ENCODE measurements at places on chromosomes 13 and 19.

GRCh38 chr13:98325724-98326123 lies 148.7 kb upstream of the RNF113B start:
- no peak for DNase-seq

DNA sequence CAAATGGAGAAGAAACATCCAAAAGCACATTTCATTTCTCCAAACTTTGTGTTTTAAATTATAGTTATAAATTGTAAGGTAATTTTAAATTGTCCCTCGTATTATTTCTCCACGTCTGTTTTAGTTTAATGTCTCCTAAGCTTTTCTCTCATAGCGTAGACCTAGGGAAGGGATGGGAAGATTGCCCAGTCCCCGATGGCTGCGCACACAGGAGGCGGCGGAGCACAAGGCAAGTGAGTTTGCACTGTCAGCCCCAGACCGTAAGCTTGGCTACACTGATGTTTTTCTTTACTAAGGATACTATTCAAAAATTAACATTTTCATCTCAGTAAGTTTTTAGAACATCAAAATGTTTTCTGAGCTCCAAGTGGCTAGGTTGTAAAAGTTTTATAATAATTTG lies 72.3 kb downstream of the GPR12 start:
- no peak for DNase-seq

DNA sequence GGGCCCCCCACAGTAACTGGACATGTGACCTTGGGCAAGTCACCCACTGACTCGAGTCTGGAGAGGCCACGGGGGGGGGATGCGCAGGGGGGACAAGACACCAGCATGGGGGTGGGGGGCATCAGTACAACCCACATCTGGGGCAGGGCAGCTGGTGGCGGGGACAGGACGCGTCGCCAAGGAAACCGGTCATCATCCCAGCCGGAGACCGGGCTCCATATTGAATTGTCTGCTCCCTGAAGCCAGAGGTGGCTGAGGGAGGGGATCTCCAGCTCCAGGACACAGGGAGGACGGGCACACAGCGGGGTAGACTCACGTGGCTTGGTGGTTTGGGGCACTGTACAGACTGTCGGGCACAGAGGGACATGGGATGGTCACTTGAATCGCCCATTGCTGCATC lies 11.4 kb downstream of the ONECUT3 start:
- DNase-seq, result no peak

DNA sequence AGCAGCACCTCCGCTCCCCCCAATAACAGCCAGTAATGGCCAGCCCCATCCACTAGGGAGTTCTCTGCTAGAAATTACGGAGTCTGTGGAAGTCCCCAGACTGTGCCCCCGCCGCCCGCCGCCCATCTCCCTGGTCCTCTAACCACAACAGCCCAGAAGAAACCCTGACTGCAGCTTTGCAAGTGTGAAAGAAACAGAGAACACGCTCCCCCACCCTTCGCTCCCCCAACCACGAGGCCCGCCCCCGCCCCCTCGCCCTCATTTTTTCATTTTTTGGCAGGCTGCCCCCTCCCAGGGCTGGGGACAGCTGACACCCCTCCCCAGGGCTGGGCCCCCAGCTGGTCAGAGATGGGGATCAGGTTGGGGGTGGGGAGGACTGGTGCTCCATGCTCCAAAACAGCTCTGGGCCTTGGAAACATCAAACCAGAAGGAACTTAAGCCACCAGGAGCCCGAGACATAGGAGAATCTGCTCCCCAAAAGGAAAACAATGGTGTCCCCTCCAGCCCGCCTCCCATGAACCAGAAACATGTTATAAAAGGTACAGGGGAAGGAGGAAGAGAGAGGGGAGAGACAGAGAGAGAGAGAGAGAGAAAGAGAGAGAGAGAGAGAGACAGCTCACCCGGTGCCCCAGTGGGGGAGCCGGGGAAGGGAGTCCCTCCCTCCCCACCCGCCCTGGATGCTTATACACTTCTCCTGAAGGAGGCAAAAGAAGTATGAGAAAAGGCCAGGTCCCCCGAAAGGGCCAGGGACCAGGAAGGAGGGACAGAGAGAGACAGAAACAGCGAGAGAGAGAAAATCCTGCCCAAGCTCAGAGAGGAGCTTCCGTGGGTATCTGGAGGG lies 29.8 kb upstream of the ASF1B start:
- no peak for DNase-seq

GRCh38 chr13:113205428-113205931 lies 3.0 kb downstream of the PCID2 start:
- DNase-seq, result no peak

DNA sequence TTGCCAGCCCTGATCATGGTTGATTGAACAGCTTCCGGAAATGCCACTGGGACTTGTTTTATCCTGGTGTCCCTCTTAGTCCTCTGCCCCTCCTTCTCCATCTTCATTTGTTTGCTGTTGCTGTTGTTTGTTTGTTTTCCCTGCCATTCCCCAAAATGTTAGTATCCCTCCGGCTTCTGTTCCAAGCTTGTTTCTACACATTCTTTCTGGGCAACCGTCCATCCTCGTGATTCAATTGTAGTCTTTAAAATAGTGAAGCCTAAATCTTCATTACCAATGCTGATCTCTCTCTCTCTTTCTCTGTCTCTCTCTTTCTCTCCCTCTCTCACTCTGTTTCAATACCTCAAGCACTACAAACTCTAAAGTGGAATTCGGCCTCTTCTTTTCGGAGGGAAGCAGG lies 649.3 kb upstream of the ARGLU1 start:
- no peak for DNase-seq

DNA sequence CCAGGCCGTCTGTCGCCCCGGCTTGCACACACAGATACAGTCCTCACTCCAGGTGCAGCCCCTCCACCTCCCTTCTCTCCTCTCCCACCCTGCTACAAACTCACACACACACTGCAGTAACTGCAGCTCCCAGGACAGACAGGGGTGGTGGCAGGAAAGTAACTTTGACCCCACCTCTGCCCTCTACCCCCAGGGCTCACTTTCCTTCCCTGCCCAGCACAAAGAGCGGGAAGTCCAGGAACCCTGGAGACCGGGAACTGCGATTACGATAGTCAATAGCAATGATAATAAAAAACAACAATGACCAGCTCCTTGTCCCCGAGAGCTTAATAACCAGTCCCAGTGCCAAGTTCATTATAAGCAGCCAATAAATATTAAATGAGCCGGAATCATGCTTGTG lies at the start of gene CEACAM20:
Gene CEACAM20 (minus strand): TSS at position 140 of the 400 bp plus-strand sequence. CDS start 166 bp downstream, outside the sequence.
- DNase-seq, result no peak

DNA sequence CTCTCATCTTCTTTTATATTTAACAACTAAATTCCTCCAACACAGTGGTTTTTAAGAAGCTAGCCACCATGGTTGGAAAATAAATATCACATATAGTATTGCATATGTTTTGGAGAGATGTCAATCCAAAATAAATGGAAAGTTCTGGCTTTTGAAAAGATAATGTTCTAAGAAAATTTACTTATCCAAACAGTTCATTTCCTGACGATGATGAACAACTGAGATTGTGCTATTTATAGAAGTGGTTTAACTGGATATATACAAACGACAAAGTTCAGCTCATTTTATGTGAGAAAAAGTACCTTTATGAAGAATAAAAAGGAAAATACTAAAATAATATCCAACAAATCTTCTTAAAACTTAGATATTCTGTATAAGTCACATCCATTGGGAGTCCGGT lies 174.7 kb downstream of the MZT1 start:
- no peak for DNase-seq

DNA sequence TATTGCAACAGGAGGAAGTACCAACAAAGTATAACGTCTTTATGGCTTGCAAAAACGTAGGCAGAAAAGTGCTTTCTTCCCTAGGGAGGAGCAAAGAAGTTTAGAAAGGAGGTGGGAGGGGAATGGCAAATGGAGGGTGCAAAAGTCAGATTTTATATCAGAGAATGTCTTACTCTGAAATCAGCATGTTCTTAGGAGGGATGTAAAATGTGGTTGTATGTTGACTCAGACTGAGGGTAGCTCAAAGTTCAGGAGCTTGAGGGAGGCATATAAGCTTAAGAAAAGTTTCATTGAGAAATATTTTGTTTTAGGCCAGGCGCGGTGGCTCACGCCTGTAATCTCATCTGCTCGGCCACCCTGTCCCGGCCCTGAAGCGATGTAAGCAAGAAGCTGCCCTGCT lies 1.7 kb downstream of the ZNF90 start:
- DNase-seq, result no peak

DNA sequence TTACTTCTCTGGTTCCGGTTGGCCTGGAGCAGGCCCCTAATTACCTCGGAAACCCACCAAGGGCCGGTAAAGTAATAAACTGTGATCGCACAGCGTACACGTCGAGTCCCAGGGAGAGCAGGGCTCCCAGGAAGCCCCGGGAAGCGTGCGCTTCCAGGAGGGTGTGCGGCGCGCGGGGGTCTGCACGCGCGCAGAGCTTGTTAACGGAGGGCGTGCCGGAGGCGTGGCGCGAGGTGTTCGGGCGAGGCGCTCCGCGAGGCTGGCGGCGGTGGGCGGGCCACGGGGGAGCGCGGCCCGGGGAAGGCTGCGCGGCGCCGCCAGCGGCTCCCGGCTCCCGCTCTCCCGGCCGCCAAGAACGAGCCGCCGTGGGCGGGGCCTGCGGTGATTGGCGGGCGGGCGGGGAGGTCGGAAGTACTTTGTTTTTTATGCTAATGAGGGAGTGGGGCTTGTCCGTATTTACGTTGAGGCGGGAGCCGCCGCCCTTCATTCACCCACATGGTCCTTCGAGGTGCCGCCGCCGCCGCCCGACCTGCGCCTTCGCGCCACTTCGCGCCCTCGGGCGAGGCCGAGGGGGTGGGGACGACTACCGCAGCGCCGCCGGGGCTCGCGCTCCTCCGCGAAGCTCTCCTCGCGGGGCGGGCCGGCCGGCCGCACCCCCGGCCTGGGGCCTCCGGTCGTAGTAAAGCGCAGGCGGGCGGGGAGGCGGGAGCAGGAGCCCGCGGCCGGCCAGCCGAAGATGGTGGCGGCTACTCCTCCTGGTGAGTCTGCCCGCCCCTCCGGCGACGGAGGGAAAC lies at the start of gene MIR17HG:
Gene MIR17HG (plus strand): TSS at position 486 of the 794 bp plus-strand sequence.
- peak; percentile 87 for DNase-seq

- no peak for DNase-seq
Observed at GRCh38 chr13:43698009-43698408, 88.8 kb downstream of the ENOX1 start.

DNA sequence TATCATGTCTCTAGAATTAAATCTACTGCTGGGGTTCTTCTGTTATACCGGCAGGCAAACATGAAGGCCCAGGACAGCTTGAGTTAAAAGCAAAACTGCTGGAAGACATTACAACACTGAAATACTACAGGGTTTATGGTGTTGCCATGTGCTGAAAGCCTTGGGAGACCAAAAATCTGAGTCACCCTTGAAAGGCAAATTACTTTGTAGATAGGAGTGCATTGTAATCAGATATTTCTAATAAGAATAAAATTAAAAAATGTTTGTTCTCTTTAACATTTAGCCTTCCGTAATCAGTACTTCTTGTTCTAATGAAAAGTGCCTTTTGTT lies 181.3 kb downstream of the PCDH9 start:
- DNase-seq, result no peak

- DNase-seq, result no peak
Observed at GRCh38 chr19:5094768-5095567, 126.1 kb downstream of the KDM4B start.

DNA sequence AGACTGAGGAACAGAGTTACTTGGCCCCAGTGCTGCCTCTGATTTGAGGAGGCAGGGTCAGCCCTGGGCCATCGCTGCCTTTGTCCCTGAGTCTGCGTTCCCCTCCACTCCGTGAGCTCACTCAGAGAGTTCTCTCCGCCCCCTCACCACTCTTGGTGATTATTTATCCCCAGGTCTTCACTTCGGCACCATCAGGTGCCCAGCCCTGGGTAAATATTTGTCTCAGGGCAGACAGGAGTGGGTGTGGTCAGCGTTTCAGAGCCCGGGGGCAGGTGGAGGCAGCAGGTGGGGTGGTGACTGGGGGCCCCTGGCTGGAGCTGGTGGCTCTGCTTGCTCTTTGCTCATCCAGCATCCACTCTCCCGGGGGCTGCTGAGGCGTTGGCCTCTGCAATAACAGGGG lies 20.6 kb downstream of the PPP1R37 start:
- DNase-seq, result no peak
